ENCODE measurements at places on chromosomes 16 and 17.
A peak's percentile ranks its signal among the peaks of the same experiment; 100 is the strongest.

DNA sequence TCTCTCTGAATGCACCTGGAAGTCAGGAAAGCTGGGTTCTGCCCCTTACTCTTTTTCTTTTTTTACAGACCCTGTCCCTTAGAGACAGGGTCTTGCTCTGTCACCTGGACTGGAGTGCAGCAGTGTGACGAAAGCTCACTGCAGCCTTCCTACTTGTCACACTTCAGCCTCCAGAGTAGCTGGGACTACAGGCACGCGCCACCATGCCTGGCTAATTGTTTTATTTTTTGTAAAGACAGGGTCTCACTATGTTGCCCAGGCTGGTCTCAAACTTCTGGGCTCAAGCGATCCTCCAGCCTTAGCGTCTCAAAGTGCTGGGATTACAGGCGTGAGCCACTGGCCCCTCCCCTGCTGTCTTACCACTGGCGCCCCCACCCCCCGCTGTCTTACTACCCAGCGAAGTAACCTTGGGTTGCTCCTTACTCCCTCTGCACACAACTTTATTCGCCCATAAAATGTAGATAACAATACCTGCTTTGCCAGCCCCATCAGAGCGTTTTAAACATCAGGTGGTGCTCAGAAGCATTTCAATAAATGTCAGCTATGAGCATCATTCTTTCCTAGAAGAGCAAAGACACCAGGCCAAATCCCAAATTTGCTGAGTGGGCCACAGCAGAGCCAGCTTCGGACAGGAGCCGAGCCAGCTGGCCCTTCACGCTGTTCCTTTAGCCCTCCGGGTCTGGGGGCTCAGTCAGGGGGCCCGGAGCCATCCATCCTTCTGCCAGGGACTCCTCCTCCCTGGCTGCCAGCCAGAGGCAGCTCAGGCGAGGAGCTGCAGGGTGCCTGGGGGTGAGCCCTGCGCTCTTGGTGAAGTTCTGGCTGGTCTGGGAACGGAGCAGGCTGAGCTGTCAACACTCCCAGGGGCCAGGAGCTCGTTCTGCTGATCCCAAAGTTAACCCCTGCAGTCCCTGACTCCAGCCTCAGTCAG is 24.4 kb downstream of the SRL start:
- no peak for DNase-seq

DNA sequence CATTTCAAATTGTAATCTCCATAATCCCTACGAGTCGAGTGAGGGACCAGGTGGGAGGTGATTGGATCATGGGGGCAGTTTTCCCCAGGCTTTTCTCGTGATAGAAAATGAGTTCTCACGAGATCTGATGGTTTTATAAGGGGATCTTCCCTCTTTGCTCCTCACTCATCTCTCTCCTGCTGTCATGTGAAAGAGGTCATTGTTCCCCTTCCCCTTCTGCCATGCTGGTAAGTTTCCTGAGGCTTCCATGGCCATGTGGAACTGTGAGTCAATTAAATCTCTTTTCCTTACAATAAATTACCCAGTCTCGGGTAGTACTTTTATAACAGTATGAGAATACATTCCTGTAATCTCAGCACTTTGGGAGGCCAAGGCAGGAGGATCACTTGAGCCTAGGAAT is 76.7 kb upstream of the MARCHF10 start:
- no peak for DNase-seq

- no peak for DNase-seq
Observed at GRCh38 chr17:76437467-76438402, 15.2 kb downstream of the UBE2O start.

DNA sequence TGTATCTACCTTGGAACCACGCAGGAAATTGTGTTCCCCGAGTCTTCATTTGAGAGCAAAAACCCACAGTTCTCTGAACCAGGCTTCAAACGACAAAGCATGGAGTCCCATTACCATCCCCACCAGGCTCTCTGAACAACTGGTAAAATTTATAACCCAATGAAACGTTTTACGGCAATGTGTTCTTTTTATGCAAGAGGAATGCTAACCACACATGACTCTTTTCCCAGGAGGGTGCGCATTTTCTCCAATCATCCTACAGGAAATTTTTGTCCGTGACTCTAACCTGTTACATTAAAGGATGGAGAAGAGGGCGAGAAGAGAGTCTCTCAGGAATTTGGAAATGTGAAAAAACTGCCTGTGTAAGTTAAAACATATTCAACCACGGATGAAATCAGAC is 17.8 kb downstream of the STX8 start:
- DNase-seq: no peak

DNA sequence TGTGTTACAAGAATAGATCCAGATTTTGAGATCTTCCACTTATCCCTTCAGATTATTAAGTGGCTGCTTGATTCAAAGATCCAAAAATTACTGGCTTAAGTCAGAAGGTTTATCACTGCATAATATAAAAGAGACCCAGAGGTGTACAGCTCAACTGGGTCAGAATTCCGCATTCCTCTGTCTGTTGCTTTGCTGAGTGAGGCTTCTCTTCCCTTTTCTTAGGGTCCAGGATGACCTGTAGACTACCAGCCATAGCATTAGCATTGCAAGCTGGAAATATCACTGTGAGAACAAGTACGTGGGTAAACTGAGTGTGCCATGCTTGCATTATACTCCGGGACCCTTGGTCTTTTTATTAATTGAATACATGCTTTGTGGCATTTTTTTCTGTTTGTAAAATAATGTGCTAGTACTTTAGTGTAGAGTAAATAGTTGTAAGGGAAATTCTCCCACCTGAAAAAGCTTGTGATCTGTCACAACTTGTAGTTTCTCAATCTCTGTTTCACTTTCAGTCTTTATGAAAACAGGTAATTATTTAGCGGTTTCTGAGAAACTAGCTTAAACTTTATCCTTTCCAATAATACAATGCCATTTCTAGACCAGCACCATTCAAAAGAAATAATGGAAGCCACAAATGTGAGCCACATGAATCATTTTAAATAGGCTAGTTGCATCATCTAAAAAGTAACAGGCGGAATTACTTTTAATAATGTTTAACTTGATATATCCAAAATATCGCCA is 61.6 kb downstream of the TNRC6C start:
- no peak for DNase-seq

- no peak for DNase-seq
Observed at GRCh38 chr17:73777131-73777449, 132.8 kb upstream of the SDK2 start.

DNA sequence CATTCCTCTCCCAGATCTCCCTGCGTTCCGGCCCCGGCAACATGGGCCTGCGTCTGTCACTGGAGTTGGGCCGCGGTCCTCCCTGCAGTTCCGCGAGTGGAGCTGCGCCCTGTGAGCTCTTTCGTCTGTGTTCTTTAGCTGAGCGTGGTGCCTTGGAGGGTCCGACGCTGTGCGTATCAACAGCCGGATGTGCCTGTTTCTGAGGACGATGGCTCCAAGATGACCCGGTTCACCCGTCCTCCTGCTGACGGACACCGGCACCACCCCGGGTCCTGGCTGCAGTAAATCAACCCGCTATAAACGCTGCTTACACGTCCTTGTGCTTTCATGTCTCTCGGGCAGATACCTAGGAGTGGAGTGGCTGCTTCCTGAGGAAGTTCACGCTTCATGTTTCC is 44.8 kb upstream of the GNG13 start:
- DNase-seq: no peak

GRCh38 chr17:13594762-13595598 is 6.7 kb downstream of the HS3ST3A1 start:
- DNase-seq: peak; percentile 17

GRCh38 chr16:73504591-73505575 is 457.0 kb upstream of the ZFHX3 start:
- DNase-seq: no peak

DNA sequence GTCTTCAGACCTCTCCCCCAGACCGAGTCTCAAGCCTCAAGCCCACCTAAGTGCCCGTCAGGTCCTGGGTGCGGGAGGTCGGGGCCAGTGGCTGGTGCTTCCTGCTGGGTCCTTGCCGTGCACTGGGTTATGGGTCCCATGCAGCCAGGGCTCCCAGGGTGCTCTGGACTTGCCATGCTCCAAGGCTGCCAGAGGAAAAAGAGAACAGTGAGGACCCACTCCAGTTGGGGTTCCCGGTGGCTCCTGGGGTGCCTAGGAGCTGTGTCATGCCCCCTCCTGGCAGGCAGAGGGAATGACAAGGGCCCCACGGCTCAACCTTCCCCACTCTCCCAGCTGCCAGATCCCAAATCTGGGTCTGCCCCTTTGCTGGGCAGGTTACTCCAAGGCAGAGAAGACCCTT is 3.8 kb downstream of the SNX20 start:
- DNase-seq: no peak

Measured in NCI-H774 (cell line).